RWPE2 (cell line): ENCODE measurements at places on chromosomes 2 and 18.

GRCh38 chr2:71664161-71664560 lies 210.8 kb downstream of the DYSF start:
- no peak overlapping the region for H3K27ac ChIP-seq
- H3K27me3 ChIP-seq, result no peaks in the 10 kb centered on the region
- H3K4me3 ChIP-seq, result no peak overlapping the region
- no peak for DNase-seq
- H3K36me3 ChIP-seq, result no peaks in the 10 kb centered on the region
- H3K4me1 ChIP-seq, result no peaks in the 10 kb centered on the region

DNA sequence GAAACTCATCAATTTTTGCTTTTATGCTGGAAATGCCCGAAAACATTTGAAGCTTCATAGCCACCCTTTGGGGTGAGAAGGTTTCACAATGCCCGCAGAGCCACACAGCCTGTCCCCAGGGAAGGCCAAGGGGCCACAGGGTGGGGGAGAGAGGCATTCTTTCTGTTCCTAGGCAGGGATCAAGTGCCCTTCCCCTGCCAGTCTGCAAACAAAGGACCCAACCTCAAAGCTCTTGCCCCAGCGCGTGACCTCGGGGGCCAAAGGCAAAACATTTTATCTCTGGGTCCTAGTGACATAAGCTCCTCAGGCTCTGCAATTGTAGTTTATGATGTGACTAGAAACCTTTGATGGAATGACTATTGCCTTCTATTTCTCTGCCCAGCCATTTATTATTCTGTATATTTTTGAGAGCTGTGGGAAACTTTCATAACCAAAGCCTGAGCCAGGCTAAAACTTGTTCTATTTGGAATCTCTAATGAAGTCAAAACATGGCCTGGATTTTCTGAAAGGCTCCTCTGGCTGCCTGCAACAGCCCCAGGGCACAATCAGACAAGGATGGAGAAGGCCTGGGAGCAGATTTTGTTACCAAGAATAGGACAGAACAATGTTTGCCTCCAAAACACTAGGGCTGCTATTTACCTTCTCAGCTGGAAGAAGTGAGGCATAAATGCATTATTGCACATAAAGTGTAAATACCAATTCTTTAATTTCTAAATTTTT lies 137.2 kb upstream of the KCTD1 start:
- no peak for DNase-seq
- H3K36me3 ChIP-seq, result no peaks in the 10 kb centered on the region
- no peak overlapping the region for H3K4me3 ChIP-seq
- no peaks in the 10 kb centered on the region for H3K4me1 ChIP-seq

- no peaks in the 10 kb centered on the region for H3K27me3 ChIP-seq
- peaks cover 11% of the 10 kb centered on the region for H3K4me1 ChIP-seq
- H3K36me3 ChIP-seq, result peaks cover 92% of the 10 kb centered on the region
- no peak for DNase-seq
- no peak overlapping the region for H3K27ac ChIP-seq
These were observed 15.4 kb downstream of the FEZ2 start for GRCh38 chr2:36582538-36582937.

DNA sequence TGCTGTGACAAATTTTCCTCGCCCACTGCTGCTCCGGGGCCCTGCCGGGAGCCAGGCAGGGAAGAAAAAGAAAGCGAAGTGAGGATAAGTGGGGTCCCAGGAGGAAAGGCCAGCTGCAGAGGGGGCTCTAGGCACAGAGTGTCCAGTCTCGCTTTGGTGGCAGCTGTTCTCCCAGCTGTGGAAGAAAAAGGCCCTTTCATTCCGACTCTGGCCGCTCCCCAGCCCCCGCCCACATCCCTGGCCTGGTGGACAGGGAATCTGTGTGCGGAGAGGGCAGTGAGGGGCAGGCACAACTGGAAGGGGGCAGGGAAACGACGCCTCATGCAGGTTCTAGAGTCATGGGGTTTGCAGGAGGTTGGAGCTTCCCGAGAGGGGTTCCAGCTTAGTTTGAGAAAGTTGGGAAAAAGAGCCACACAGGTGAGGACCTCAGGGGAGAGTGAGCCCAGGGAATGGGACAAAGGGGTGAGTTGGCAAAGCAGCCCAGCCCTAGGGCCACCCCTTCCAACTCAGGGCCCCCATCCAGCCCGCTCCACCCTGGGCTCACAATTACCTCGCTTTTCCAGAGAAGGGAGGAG lies 1.8 kb downstream of the RTKN start:
- H3K27ac ChIP-seq, result peak overlapping the region; percentile 84
- DNase-seq, result no peak
- H3K27me3 ChIP-seq, result no peaks in the 10 kb centered on the region
- H3K36me3 ChIP-seq, result peaks cover 27% of the 10 kb centered on the region

GRCh38 chr2:224126440-224126839 lies 87.4 kb upstream of the SERPINE2 start:
- DNase-seq, result no peak
- H3K36me3 ChIP-seq, result no peaks in the 10 kb centered on the region
- peaks cover 12% of the 10 kb centered on the region for H3K4me1 ChIP-seq

- no peaks in the 10 kb centered on the region for H3K4me1 ChIP-seq
- H3K27ac ChIP-seq, result no peak overlapping the region
- no peaks in the 10 kb centered on the region for H3K36me3 ChIP-seq
These were observed 27.8 kb upstream of the RNF125 start for GRCh38 chr18:31990823-31991222.

DNA sequence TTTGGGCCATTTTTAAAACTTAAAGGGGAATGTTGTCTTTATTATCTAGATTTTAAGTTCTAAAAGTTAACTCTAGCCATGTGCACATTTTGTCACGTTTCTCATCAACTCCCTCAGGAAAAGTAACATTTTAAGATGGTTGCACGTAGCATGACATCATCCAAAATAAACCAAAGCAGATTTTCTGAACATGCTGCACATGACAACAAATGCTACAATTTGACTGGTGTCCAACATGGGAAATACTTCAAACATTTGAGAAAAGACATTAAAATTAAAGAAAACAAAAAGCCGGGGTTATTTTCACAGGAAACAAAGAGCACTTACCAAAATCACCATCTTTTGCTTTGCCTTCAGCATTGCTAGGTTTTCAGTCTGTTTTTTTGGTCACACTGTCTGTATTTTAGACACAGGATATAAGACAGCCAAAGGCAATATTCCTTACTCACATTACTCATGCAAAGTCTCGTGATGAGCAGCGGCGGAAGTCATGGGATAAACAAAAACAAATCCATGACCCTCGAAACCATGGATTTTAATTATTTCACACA lies 51.3 kb upstream of the RND3 start:
- no peak for DNase-seq
- no peaks in the 10 kb centered on the region for H3K27me3 ChIP-seq
- no peak overlapping the region for H3K27ac ChIP-seq
- peaks cover 11% of the 10 kb centered on the region for H3K4me1 ChIP-seq
- H3K4me3 ChIP-seq, result no peak overlapping the region
- no peaks in the 10 kb centered on the region for H3K36me3 ChIP-seq

- DNase-seq, result no peak
- H3K4me3 ChIP-seq, result no peak overlapping the region
- peaks cover 9% of the 10 kb centered on the region for H3K4me1 ChIP-seq
- H3K27ac ChIP-seq, result peak overlapping the region; percentile 17
- H3K36me3 ChIP-seq, result no peaks in the 10 kb centered on the region
These were observed 37.1 kb downstream of the CD28 start for GRCh38 chr2:203743441-203743981.

GRCh38 chr2:136254681-136255080 lies 136.7 kb upstream of the CXCR4 start:
- H3K36me3 ChIP-seq, result no peaks in the 10 kb centered on the region
- no peak for DNase-seq
- H3K27me3 ChIP-seq, result no peaks in the 10 kb centered on the region
- H3K27ac ChIP-seq, result no peak overlapping the region
- H3K4me3 ChIP-seq, result no peak overlapping the region

DNA sequence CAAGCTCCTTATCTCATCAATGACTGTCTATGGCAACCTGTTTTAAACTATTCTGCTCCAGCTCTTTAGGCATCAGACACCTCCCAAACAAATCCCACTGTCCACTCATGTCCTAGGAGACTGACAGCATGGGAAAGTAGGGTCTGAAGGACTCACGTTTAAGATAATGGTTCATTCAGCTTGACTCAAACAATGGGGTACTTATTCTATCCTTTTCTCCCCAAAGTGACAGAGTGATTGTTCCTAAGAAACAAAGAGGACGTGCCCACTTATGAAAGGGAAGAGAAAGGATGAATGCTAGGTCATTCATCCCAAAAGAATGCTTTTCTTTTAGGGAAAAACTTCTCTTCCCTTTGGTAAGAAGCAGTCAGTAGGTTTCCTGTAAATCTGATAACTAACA lies 41.9 kb downstream of the ALK start:
- H3K27me3 ChIP-seq, result peaks cover 4% of the 10 kb centered on the region
- no peak overlapping the region for H3K4me3 ChIP-seq
- no peaks in the 10 kb centered on the region for H3K36me3 ChIP-seq
- H3K27ac ChIP-seq, result no peak overlapping the region
- DNase-seq, result no peak
